Activated CD4-positive, alpha-beta T cell treated with anti-CD3 and anti-CD28 coated beads, Interleukin-2, amount 50 U/mL, for 4 hours (primary cell): ENCODE measurements at places on chromosomes 2 and 18.

DNA sequence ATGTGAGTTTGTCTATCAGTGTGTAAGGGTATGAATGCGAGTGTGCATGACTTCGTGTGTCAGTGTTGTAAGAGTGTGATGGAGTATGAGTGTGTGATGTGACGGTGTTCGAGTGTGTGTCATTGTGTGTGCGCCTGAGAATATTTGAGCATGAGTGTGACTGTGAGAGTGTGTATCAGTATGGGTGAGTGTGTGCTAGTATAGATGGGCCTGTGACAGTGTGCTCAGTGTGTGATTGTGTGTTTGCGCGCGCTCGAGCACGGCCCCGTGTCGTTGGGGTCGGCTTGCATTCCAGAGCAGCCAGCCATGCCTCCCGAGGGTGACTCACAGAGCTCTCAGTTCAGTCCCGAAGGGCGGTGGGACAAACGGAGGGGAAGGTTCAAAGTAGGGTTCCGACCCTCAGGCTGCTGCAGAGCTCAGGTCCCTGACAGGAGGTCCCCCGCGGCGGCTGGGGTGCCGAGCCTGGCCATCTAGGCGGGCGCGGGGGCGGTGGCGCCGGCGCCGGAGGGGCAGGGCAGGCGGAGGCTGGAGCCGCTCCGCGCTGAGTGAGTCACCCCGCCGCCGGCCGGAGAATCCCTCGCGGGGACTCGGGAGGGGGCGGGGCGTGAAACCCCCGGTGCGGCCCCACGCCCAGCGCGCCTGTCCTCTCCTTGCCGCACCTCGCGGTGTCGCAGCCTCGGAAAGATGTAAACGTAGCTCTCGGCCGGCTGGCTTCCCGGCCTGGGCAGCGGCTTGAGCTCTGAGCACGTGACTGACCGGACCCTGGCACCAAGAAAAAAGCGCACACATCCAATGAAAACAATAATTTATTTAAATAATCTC is 3.8 kb downstream of the DLX2 start:
- no peak for DNase-seq

GRCh38 chr2:24852026-24852425 is 58.8 kb downstream of the CENPO start:
- DNase-seq, result no peak

- no peak for DNase-seq
Measured at GRCh38 chr2:206198677-206199076, 39.0 kb downstream of the EEF1B2 start.

- no peak for DNase-seq
Measured at GRCh38 chr2:118021356-118021755, 7.5 kb upstream of the CCDC93 start.

DNA sequence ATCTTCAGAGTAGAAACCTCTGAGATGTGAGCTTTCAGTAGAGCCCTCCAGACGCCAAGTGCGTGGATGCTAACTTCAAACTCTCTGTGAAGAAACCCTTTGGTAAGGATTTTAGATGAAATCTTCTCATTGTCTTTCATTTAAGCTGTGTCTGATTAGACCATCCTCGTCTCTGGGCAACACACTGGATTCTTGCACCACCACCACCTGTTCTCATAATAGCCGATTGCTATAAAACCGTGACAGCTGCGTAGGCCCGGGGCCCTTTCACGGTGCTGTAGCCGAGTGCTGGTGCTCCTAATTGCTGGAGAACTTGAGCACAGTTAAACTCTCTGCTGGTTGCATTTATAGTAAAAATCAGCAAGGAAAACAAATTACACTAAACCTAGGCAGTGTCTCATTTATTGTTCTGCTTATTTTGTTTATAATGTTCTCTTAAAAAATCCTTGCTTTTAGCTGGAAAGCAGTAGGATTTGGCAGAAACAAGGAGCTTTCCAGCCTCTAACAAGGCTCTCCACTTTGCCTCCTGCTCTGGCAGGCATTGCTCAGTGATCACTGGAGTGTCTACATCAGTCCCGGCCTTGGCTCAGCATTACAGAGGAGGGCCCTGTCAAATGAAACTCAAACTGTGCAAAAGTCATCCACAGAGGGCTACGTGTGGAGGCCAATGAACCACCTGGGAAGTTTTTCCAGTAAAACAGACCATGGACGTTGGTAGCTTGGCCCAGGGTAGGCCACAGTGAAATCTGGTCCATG is 40.9 kb upstream of the MBP start:
- no peak for DNase-seq

DNA sequence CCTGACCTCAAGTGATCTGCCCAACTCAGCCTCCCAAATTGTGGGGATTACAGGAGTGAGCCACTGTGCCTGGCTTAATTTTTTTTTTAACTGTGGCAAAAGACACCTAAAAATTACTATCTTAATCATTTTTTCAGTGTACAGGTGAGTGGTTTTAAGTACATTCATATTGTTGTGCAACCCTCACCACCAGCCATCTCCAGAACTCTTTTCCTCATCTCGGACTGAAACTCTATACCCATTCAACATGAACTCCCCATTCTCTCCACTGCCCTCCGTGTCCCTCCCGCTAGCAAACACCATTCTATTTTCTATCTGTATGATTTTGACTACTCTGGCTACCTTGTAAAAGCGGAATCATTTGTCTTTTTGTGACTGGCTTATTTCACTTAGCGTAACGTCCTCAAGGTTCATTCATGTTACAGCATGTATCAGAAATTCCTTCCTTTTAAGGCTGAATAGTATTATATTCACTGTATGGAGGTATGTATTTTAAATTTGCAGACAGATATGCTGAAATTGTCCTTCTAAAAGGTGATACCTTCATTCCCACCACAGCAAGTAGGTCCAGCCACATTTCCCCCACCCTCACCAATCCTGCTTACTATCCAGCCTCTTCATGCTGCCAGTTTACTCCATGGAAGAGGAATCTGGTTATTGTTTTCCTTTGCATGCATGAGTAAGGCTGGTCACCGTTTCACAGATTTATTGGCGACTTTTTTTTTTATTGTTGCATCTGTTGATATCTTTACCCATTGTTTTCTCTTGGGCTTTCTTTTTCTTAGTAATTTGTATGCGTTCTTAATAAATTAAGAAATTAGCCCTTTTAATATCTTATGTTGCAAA is 40.6 kb upstream of the ANXA4 start:
- no peak for DNase-seq

- DNase-seq, result no peak
Measured at GRCh38 chr18:23710068-23710527, 20.8 kb downstream of the LAMA3 start.

GRCh38 chr2:119826370-119826961 is 66.7 kb downstream of the PTPN4 start:
- peak; percentile 30 for DNase-seq

DNA sequence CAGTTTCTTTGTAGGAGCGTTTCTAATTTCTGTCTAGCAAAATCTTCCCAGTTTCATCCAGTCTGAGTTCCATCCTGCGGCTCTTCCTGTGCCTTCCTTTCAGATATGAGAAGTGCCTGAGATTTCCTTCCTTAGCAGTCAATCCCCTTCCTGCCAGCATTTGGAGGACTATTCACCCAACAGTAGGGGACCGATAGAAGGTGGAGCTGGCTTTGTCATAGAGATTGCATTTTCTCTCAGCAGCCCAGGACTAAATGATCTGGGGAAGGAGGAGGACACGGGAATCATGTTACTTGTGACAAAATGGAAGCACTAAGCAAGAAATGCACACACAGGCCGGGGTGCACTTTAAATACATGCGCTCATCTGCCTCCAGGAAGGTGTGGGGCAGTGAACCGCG is 5.6 kb upstream of the SMIM21 start:
- no peak for DNase-seq

DNA sequence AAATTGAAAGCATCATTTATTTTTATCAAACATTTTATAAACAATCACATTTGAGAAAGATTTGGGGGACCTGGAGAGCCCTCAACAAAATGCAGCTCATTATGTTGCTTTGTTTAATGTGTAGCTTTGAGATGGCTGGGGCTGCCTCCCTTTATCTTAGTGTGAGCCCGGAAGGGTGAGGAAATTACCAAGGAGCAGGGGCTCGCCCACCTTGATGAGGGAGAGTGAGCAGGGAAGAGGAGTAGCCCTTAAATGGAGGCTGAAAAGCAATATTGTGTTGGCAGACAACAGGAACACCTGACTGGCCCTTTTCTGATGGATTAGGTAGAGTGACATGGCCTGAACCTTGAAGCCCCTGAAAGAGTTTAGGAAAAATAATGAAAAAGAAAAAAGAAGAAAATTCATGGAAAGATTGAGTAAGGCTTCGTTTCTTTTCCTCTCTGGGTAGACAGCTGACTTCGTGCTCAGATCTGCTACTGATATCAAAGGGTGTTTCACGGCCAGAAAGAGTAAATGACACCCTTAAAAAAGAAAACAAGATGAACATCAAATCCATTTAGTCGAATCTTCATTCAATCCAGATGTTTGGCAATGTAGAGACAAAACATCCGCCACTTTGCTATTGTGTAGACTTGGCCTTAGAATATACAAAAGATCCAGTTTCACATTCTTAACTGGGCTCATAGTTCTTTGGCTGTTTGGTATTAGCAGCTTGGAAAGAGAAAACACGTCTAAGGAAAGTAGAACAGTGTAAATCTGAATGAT is 206.5 kb upstream of the TCF4 start:
- no peak for DNase-seq

DNA sequence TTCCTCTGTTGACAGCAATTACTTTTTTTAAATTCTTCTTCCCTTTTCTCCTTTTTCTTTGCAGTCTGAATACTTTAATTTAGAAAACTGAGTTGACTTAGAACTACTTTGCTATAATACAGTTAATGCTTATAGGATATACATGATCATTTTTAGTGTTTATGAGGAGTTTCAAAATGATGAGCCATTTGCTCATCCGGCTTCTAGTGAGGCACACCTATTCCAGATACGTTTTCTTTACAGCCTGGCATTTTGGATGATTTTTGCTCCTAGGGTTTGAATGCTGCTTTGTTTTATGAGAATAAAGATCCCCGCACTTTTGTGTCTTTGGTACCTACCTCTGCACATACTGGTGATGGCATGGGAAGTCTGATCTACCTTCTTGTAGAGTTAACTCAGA is 52.8 kb downstream of the EIF5B start:
- DNase-seq, result no peak

DNA sequence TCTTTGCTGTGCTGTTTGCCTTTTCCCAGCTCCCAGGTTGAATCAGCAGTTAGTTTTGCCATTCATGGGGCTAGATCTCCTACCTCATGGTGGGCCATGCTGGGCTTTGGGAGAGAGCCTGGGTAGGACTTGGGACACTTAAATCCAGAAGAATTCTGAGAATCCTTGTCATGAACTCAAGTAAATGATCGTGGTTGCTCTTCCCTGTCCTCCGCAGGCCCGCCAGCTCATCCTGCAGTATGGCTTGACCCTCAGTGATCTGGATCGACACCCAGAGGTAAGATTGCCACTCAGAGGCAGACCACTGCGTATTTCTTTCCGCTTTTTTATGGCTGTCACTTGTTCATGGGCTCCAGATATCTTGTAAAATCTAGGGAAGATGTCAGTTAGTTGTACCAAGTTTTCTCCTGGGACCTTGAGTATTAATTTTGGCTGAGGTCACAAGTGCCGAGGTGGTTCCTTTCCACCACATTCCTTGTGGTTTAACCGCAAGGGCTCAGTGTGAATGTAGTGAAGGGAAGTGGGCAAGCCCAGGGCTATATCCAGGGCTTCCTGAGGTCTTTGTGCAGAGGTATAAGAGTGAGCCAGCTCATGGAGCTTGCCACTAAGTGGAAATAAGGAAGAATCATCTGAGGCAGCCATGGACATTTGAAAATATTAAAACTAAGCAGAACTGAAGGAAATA is 37.7 kb downstream of the RPIA start:
- no peak for DNase-seq

GRCh38 chr18:11310476-11311086 is 161.2 kb upstream of the PIEZO2 start:
- no peak for DNase-seq

DNA sequence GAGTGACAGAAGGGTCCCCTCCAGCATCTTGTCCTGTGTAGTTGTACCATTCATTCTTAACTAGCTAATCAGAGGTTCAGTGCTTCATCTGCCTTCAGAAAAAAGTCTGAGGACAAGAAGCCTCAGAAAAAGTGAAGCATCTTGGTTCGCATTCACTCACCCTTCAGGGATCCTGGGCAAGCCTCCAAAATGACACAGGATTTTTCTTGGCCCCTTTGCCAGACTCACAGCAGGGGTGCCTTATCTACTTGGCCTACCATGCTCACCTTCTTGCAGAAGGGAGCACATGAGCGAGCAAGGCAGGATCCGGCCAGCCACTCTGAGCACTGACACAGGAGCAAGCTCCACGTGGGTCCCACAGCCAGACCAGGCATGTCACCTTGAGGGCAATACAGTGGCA is 43.1 kb upstream of the XDH start:
- no peak for DNase-seq

GRCh38 chr18:48569915-48570264 is 31.1 kb downstream of the CTIF start:
- DNase-seq, result no peak

GRCh38 chr2:44071454-44072046 is 75.8 kb upstream of the LRPPRC start:
- no peak for DNase-seq

DNA sequence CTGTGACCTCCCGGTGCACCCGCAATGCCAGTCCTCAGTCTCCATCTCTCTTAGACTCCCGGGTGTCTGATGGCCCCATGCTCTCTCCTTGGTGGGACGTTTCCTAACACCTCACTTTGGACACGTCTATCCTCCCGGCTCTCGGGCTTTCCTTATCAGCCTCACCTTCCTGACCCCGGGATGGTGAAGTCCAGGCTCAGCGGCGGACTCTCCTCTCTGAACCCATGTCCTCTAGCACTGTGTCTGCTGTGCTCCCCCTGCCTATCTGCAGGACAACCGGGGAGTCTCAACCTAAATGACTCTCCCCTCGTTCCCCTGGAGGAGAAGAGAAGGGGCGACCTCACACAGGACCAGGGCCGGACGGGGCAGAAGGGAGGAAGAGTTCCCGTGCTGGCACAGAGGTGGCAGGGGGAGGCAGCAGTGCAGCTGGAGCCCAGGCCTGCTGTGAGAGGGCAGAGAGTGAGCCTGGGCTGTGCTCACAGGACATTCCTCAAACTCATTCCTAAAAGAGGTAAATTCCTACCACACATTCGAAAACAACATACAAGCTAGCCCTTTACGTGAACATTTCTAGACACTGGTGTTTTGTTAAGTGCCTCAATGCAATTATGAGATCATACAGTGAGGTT is 41.9 kb downstream of the MBP start:
- DNase-seq, result no peak

GRCh38 chr2:23940718-23941620 is 706 bp downstream of the UBXN2A start:
- DNase-seq, result peak; percentile 18

GRCh38 chr18:40006634-40007033 is 1948.4 kb upstream of the PIK3C3 start:
- no peak for DNase-seq

- no peak for DNase-seq
Measured at GRCh38 chr2:162382278-162382677, 38.3 kb downstream of the GCA start.
